ENCODE measurements at places on chromosomes 16 and 17.

GRCh38 chr16:88869673-88869980 lies 3.2 kb upstream of the PABPN1L start:
- DNase-seq: no peak

DNA sequence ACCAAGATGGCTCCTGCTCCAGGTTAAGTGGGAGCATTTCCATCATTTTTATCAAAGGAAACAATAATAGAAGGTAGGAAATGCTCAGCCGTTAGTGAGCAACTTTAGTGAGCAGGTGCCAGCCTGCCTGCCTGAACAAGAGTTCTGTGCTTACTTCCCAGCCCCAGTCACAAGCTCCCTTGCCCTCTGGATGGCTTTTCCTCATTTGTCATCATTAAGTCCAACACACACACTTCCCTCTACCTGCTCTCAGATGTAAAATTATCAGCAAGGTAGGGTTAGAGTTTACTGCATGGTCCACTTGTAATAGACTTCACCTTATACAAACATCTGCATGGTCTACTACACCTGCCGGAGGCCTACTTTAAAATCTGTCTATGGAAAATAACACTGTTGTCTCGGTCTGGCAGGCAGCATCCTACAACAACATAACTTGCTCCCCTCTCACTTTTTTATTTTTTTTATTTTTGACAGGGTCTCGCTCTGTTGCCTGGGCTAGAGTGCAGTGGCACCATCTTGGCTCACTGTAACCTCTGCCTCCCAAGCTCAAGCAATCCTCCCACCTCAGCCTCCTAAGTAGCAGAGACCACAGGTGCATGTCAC lies 12.7 kb downstream of the TEX2 start:
- DNase-seq: no peak

- no peak for DNase-seq
Observed at GRCh38 chr16:85735225-85735635, 15.7 kb downstream of the C16orf74 start.

DNA sequence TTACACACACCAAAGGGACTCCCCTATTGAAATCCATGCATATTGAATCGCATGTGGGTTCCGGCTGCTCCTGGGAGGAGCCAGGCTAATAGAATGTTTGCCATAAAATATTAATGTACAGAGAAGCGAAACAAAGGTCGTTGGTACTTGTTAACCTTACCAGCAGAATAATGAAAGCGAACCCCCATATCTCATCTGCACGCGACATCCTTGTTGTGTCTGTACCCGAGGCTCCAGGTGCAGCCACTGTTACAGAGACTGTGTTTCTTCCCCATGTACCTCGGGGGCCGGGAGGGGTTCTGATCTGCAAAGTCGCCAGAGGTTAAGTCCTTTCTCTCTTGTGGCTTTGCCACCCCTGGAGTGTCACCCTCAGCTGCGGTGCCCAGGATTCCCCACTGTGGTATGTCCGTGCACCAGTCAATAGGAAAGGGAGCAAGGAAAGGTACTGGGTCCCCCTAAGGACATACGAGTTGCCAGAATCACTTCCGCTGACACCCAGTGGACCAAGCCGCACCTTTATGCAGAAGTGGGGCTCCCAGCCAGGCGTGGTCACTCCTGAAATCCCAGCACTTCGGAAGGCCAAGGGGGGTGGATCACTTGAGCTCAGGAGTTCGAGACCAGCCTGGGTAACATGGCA lies 2.2 kb downstream of the GAA start:
- DNase-seq: no peak

DNA sequence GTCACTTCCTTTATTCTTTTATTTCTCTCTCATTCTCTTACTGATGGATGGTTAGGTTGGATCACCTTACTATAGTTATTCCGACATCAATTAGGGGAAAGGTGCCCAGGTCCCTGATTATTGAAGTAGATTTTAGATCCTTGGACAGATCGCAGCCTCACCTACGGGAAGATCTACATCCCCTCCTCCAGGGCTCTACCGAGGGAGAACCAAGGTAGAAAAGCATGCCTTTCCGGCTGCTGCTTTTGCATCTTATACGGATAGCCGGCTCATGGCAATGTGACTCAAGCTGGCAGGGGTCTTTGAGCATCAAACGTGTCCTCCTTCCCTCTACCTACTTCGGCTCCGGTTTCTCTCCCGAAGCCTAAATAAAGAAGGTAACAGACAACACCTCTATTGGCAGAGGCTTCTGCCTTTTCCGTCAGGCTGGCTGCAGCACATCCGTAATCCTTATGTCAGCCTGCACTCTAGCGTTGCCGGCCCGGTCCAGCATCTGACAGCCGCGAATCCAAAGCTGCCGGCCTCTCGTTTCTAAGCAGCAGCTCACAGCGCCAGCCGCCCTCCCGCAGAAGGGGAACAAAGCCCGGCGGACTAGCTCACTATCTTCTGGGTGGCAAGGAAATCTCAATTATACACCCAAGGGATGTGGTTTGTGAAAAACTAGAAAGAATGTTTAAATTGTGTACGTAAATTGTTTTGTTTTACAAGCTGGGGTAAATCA lies 46.9 kb downstream of the IRX6 start:
- DNase-seq: peak; percentile 90

DNA sequence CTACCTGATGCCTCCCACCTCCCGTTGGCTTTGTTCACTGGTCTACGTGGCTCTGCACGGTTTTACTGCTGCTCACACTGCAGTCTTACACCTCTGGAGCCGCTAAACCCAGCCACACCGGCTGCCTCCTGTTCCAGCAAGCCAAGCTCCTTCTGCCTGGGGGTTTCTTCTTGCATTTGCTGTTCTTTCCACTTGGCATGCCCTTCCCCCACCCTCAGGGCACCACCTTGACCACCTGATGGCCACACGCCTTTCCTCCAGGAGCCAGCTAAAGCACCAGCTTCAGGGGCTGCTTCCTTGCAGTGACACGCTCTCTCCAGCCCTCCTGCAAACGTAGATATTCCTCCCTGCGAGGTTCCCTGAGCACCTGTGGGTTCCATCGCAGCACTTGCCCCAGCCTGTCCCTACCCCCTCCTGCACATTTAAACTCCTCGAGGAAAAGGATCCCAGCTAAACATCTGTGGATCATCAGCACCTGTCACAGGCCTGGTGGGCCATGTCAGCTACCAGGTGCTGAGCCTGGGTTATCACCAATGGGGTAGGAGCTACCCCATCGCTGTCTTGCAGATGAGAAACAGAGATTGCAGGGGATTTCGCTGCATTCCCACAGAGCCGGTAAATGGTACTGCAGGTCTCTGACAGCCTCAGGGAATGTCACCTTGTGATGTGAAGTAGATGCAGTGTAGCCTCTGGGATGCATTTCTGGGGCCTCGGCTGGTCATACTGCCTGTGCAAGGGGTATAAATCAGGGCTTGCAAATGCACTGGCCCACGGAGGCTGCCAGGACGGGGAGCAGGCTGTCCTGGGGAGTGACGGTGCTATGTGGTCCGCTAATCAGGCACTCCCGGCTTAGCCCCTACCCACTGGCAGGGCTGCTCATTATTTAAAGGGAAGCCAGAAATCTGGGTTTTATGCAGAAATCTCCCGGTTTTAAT lies 285.2 kb downstream of the CPPED1 start:
- no peak for DNase-seq

DNA sequence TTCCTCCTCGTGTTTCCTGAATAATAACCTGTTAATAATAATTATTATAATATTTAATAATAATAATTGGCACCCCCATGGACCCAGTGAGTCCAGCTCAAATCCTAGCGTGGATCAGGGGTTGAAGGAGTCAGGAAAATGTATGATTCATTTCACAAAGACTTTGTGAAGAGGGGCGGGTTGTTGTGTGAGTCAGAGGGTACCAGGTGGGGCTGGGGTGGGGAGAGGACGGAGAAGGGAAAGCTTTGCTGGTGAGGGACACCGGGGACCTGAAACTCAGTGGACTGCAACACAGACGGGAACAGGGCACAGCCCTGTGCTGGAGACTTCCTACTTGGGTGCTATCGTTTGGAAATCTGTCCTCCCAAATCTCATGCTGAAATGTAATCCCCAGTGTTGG lies 3.1 kb upstream of the ADORA2B start:
- DNase-seq: no peak

DNA sequence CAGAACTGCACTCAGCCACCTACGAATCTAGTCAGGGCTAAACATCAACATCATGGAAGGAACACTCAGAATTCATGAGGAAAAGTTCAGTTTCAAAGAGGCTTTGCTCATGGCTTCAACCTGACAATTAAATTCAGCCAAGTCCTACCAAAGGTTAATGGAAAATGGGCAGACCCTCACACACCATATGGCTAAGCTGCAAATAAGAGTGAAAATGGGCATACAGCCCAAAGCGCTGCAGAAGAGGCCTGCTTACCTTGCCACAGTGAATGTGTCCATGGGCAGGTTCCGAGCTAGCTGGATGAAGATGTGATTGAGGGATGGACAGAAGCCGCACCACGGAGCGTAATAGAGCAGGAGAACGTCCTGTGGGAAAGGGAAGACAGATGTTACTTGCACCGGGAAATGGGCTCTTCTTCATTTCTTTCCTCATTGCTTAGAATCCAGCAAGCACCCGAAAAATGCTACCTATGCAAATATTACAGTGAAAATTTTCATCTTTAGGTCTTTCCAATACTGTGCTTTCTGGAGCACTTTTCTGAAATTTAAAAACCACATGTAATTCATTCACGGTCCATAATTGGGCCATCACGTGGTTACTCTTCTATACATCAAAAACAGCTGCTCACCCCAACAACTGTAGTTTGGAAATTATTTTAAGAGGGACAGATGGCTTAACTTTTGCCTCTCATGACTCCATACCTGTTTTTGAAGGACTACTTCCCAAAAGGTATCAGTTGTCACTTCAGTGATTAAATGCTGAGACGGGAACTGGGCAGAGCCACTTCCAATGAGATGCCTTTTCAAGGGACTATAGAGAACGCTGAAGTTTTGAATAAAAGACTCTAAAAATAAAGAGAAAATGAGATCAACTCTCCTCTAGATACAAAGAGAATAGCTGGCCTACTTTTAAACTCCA lies 19.6 kb downstream of the SNN start:
- DNase-seq: no peak

DNA sequence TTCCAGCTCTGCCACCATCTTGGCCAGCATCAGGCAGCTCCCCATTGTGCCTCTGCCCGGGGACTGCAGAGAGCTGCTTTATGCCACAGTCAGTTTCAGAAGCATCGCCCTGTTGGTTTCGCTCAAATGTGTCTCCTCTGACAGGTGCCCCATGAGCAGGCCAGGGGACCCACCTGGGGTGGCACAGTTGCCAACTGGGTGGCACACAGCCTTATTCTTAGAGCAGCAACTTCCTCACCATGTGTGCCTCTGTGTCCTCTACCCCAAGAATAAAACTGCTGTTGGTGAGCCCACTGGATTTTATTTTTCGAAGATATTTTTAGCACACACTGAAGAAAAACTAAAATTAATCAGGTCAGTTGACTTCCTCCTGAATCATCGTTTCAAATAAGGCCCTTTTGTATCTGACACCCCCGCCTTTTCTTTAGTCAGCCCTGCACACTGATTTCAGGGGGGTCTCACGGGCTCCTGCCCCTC lies 44.9 kb upstream of the CACNG5 start:
- no peak for DNase-seq

DNA sequence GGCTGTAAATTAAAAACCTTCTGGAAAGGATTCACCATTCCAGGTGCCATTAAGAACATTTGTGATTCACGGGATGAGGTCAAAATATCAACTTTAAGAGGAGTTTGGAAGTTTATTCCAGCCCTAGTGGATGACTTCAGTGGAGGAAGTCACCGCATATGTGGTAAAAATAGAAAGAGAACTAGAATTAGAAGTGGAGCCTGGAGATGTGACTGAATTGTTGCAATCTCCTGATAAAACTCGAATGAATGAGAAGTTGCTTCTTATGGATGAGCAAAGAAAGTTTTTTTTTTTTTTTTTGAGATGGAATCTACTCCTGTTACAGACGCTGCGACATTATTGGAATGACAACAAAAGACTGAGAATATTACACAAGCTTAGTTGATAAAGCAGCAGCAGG lies 26.7 kb downstream of the CCL4 start:
- no peak for DNase-seq

DNA sequence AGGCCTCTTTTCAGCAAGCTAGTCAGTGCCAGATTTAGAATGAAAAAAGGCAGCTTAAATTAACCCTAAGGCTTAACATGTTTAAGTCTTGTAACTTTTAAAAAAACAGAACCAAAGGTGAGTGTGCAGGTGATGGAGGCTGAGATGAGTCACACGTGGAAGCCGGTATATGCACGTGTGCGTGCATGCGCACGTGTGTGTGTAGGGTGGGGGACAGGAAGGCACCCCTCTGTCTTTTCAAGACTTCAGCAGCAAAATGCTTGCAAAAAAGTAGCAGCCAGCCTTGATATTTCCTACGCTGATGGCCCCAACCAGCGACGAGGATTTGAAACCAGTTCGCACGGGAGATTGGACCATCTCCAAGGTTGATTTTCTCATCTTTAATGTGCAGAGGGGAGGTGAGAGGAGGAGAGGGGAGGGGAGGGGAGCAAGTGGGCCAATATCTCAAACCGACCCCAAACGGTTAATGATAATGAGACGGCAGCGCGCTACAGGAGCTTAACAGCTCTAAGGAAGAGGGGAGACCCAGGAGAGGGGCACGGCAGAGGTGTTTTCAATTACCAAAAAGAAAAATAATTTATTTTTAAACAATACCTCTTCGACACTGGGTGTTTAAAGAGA lies 154.7 kb downstream of the ZNF423 start:
- no peak for DNase-seq

GRCh38 chr16:73216932-73217331 lies 169.0 kb upstream of the ZFHX3 start:
- DNase-seq: no peak

DNA sequence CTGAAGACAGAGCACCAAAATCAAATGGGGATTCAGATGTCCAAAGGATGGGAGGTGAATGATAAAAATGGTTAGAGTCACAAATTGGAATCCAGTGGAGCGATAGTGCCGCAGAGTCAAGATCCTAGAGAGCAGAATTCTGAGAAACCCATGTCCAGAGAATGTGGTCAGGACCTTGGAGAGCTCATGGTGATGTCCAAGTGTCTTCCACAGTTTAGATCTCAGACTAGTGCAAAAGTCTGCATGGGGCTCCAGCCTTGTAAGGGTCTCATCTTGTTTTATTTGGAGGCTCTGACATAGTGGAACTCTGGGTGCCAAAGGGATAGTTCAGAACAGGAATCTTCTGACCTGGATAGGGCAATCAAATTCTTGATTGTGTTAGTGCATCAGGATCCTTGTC lies 245.9 kb upstream of the HSBP1 start:
- DNase-seq: no peak

- DNase-seq: peak; percentile 44
Observed at GRCh38 chr16:73232555-73233328, 184.8 kb upstream of the ZFHX3 start.

DNA sequence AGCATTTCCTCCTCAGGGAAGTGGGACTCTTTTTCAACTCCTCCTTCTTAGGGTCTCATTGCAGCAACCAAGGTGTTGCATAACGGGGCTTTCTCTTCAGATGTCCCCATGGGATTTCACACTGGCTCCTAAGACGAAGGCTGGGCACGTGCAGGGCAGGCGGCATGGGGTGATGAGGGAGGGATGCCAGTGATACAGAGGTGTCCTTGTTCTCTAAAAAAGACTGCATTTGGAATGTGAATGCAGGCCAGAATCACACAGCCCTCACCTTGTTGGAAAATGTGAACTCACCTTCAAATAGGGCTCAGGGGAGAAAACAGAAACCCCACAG lies 105.6 kb downstream of the XYLT1 start:
- DNase-seq: no peak

GRCh38 chr16:62586128-62586862 lies 550.1 kb upstream of the CDH8 start:
- DNase-seq: no peak

Measured in Ammon's horn (tissue), 1 donor.